ENCODE measurements at places on chromosomes 1 and 21.

GRCh38 chr21:41925767-41926116 is 28.1 kb downstream of the C2CD2 start:
- DNase-seq: no peak

GRCh38 chr1:93980320-93981273 is 71.4 kb upstream of the GCLM start:
- no peak for DNase-seq

GRCh38 chr1:46289134-46289494 is 14.3 kb downstream of the LRRC41 start:
- DNase-seq: no peak

GRCh38 chr1:77400781-77401180 is 119.0 kb downstream of the AK5 start:
- no peak for DNase-seq

GRCh38 chr21:35908311-35909078 is 151.8 kb downstream of the SETD4 start:
- DNase-seq: no peak

All from central memory CD8-positive, alpha-beta T cell (primary cell).